ENCODE measurements at places on chromosomes 13 and 19.
A peak's percentile ranks its signal among the peaks of the same experiment; 100 is the strongest.

DNA sequence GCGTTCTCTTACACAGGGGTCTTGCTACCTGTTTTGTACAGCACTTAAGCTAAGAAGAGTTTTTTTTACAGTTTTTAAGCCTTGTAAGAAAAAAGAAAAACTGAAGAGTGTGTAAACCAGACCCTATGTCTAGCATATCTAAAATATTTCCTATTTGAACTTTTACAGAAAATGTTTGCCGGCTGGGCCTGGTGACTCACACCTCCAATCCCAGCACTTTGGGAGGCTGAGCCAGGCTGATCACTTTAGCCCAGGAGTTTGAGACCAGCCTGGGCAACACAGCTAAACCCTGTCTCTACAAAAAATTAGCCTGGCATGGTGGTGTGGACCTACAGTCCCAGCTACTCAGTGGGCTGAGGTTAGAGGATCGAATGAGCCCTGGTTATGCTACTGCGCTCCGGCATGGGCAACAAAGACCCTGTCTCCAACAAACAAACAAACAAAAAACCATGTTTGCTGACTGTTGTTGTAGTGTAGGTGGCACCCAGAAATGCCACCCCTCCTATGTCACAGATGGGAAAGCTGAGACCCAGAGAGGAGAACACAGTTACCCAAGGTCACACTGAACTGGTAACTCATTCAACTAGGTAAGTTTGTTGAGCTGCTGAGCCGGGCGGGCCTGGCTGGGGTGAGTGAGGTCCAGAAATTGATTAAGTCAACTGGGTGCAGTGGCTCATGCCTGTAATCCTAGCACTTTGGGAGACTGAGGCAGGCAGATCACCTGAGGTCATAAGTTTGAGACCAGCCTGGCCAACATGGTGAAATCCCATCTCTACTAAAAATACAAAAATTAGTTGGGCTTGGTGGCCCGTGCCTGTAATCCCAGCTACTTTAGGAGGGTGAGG lies 1.9 kb upstream of the VASP start:
- peak; percentile 47 for DNase-seq

DNA sequence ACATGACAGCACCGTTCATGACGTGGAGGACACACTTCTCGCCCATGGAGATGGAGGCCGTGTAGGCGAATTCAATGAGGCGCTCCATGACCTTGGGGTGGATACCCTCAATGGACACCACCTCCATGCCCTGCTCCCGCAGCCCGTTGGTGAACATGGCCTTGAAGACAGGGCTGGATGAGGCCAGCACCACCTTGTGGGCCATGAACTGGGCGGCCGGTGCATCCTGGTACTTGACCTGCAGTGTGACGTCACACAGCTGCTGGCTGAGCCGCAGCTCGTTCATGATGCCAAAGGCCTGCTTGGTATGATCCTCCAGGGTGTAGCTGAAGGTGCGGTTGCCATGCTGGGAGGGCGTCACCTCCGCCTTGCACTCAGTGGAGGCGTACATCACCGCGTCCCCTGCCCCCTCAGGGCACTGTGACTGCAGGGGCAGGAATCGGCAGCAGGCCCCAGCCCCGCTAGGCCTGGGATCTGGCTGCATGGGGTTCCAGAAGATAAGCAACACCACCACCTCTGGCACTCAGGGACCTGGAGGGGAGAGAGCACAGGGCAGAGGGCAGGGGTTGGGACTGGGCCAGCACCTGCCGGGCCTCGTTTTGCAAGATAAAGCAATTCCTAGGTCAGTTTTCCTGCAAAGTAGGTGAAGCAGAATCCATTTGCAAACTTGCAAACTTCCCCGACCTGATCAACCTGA lies 3.5 kb downstream of the KEAP1 start:
- no peak for DNase-seq

GRCh38 chr19:36686365-36687213 lies 823 bp upstream of the ZNF567 start:
- DNase-seq: peak; percentile 14

DNA sequence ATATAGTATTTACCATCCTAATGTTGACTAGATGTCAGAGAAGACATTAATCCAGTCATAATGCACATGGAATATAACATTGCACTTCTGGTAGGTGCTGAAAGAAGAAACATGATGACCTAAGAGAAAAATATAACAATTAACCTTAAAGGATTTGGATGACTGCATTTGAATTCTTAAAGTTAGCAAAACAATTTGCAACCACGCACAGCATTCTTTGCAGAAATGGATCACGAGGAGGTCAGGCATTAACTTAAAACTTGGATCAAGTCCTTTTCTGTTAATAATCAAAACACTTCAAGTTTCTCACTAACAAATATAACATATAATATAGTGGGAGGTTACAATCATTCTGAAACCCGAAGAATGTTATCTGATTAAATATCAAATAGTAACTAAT lies 525.0 kb upstream of the SLITRK6 start:
- no peak for DNase-seq

DNA sequence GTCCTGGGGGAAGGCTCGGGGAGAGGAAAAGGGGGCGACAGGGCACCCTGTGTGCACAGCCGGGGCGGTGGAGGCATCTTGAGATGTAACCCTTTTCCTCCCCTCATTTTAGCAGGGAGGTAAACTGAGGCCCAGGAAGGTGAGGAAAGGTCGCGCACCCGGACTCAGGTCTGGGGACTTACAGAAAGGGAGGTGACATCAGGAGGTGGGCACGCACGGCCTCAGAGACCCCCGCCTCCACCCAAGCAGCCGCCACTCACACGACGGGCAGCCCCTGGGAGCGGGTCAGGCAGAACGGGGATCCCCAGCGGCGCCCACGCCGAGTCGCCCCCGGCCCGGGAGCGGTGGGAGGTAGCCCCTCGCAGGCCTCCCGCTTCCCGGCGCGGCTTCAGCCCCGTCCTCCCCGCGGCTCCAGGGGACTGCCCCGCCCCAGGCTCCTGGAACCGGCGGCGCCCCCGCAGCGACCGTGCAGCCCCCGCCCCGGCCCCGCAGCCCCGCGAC lies 477 bp downstream of the PIP5K1C start:
- DNase-seq: no peak

DNA sequence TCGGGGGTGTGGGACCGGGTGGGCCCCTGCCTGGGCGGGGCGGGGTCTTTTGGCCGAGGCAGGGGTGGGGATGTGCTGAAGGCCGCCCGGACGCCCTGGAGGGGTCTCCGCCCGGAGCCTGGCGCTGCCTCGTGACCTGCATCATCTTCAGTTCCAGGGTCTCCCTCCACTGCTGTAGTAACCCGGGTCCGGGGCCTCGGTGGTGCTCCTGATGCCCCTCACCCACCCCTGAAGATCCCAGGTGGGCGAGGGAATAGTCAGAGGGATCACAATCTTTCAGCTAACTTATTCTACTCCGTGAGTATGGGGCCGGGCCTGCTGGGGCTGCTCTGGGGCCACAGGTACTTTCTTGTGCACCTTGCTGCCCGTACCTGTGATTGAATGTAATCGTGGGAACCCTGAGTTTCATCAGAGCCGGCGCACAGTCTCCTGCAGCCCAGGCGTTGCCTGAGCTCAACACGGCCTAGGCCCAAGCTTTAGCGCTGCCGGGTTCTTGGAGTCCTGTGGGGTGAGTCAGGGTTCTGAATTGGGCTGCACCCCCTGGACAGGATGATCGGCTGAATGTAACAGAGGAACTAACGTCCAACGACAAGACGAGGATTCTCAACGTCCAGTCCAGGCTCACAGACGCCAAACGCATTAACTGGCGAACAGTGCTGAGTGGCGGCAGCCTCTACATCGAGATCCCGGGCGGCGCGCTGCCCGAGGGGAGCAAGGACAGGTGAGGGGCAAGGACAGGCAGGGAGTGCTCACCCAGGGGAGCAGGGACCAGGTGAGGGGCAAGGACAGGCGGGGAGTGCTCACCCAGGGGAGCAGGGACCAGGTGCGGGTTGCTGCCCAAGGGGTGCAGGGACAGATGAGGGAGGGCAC lies 10.5 kb downstream of the PEAK3 start:
- DNase-seq: peak; percentile 76

- DNase-seq: no peak
These were observed 3.0 kb upstream of the IL12RB1 start for GRCh38 chr19:18089726-18090125.

GRCh38 chr19:32599736-32600157 lies 18.8 kb downstream of the PDCD5 start:
- peak; percentile 82 for DNase-seq

DNA sequence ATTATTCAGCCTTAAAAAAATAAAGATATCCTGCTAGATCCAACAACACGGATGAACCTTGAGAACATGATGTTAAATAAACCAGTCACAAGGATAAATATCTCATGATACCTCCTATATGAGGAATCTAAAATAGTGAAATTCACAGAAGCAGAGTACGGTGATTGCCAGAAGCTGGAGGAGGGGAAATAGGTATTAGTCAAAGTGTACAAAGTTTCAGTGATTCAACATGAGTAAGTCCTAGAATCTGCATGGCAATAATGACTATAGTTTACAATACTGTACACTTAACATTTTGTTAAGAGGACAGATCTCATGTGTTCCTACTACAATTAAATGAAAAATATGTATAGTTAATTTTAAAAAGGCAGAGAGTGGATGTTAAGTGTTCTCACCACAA lies 206.6 kb upstream of the SLC10A2 start:
- no peak for DNase-seq

GRCh38 chr13:41500511-41500910 lies 43.2 kb downstream of the RGCC start:
- no peak for DNase-seq

DNA sequence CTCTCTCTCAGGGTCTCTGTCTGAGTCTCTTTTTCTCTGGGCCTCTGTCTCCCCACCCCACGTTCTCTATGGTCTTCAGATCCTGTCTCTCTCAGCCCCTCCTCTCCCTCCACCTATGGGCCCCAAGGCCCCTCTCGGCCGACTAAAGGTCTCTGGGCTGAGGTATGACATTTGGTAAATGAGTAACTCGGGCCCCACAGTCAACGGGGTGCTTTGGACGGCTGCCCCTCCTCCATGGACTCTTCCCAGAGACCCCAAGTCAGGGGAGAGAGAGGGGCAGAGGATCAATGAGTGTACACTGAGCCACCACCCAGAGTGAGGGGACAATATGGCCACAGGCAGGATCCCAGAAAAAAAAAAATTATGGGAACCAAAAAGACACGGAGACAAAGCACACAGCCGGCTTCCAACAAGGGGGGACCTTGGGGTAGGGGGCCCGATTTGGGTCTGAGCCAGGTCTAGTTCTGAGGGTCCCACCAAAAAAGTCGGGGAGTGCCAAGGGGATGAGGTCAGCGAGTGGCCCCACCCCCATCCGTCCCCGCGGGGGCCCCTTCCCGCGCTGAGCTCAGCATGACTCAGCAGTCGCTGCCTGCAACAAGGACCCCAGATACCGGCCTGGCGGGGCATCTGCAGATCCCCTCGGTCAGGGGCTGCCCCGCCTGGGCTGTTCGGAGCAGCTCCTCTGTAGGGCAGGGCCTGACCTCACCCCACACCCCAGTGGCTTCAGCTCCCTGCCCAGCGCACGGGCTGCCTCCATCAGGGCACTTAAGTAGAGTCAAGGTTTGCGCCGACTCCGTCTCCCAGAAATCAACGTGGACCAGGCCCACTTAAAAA lies 1.5 kb upstream of the FTL start:
- peak; percentile 75 for DNase-seq

DNA sequence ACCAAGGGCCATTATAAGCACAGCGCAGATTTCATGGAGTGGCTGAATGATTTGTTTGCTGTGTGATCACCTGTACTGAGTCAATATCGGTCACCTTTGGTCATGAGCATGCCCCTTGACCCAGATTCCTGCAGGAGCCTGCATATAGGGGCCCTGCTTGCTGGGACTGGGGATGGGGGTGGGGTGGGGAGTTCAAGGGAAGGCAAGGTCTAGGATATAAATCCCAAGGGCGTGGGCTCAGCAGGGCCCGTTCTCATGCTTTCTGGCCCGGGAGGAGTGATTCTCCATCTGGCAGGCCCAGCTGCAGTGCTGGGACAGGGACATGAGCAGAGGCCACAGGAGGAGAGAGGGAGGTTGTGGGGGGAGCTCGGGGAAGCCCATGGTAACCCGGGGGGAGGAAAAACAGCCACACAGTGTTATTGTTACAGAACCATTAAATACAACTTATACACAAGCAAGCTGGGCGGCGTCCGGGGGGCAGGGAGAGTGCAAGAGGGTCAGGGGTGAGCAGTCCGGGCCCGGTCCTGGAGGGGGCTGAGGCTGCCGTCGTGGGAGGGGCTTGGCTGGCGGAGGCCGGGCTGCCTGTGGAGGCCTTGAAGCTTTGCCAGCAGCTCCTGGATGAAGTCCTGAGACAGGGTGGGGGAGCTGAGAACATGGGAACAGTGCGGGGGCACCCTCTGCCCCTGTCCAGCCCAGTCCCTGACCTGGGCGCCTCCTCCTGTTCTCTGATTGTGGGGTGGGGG lies 5.2 kb downstream of the PPP1R14A start:
- DNase-seq: peak; percentile 75

DNA sequence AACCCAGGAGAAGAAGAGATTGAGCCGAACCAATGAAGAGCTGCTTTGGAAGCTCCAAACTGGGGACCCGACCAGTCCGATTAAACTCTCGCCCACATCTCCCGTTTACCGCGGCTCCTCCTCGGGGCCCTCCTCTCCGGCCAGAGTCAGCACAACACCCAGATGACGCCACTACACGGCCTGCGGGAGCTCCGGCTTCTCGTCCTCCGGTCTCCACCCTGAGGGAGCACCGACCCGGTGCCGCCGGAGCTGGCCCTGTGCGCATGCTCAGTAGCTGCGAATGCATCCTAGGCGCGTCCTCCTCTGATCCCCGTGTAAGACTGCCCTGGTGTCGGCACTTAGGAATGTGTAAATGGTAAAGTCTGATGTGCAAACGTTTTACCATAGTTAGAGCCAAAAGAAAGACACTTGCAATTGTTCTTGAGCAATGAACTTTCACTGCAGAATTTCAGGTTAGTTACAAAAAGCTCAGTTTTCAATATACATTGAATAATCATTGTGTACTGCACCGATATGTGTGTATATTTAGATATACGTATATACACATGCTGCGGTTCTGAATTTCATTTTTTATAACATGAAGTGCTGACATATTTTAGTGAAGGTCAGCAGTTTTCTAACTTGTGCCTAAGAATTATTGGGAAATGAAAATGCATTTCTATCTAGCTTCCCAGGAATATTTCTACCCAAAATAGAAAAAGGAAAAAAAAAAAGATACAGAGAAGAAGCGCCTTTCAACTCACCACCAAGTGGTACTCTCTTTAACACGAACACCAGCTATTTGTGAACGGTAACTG lies 92.2 kb downstream of the SLC7A1 start:
- DNase-seq: no peak
